Mesenteric fat pad (tissue), 1 donor: ENCODE measurements at places on chromosomes 5 and 9. TPM values are rescaled to one million over a fixed set of nuclear protein-coding genes. Genes with fewer than 3 reads are reported as not detected.

GRCh38 chr5:33788922-33789566, 102.7 kb downstream of the ADAMTS12 start:
- DNase-seq, result no peak

Gene HMGXB3
- total RNA-seq, result 30.6 TPM

Gene RNF183
- not detected for total RNA-seq

GRCh38 chr5:118144540-118144939, 843.8 kb downstream of the DTWD2 start:
- DNase-seq, result no peak

- no peak for DNase-seq
These were observed 204.0 kb upstream of the PRDM9 start for GRCh38 chr5:23303435-23303834.

Gene ADAMTS6
- total RNA-seq, result 1.3 TPM

Gene GIN1
- total RNA-seq, result 4.2 TPM

Gene CCDC183
- total RNA-seq, result 0.71 TPM
